Right ventricle myocardium superior (tissue), 1 donor: ENCODE measurements at places on chromosomes 7 and 10. TPM values are rescaled to one million over a fixed set of nuclear protein-coding genes. Genes with fewer than 3 reads are reported as not detected.

GRCh38 chr7:44622342-44623151 lies 16.1 kb downstream of the OGDH start:
- DNase-seq, result no peak

GRCh38 chr7:22726907-22727713 lies at the start of gene IL6:
Gene IL6 (plus strand): TSS chr7:22727200. CDS start chr7:22727263, 63 bp downstream.
- peak; percentile 92 for DNase-seq

DNA sequence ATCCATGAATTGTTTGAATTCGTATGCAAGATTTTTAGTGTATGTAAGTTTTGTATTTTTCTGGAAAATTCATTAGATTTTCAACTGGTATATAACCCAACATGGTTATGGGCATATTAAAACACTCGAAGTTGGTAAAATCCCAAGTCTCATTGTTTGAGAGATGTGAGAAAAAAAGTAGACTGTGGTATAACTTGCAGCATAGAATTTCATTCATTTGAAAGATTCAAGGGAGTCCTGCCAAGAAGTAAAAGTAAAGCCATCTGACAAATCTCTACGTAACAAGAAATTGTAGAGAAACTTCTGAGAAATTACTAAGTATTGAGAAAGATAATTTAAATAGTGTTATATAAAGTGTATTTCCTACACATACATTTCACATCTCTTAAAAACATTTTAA lies 40.2 kb downstream of the SEMA3E start:
- no peak for DNase-seq

DNA sequence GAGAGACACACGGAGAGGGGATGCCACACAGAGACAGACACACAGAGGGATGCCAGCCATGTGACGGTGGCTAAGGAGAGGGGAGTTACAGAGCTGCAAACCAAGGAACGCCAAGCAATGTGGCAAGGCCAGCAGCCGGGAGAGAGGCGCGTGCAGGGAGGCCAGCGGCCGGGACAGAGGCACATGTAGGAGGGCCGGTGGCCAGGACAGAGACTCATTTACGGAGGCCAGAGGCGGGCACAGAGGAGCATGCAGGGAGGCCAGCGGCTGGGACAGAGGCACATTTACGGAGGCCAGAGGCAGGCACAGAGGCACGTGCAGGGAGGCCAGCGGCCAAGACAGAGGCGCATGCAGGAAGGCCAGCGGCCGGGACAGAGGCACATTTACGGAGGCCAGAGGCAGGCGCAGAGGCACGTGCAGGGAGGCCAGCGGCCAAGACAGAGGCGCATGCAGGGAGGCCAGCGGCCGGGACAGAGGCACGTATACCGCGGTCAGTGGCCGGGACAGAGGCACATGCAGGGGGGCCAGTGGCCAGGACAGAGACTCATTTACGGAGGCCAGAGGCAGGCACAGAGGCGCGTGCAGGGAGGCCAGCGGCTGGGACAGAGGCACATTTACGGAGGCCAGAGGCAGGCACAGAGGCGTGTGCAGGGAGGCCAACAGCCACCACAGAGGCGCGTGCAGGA lies 40.4 kb downstream of the INSIG1 start:
- no peak for DNase-seq

GRCh38 chr10:105096316-105096715 lies 455.2 kb downstream of the SORCS3 start:
- DNase-seq, result no peak

DNA sequence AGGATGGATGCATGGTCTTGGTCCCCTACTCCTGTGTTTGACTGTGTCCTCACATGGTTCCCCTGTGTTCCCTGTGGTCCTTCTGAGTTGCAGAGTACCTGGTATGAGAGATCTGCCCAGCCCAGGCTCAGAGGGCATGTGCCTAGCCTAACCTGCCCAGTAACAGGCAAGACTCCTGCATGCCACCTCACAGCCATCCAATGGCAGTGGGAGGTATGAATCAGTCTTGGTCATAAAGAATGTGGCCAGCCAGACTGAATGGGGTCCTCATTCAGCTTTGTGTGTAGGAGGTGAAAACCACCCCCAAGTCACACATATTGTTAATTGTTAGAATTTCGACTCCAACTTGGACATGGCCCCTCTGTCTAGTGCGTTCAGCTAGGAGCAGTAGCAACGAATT lies 17.2 kb upstream of the GPR158 start:
- no peak for DNase-seq

BHLHA15 gene
- total RNA-seq, result not detected

INHBA gene
- total RNA-seq, result 1.9 TPM

GIMAP8 gene
- 14.4 TPM for total RNA-seq

WDR11 gene
- total RNA-seq, result 12.3 TPM

TSPAN12 gene
- 56.9 TPM for total RNA-seq
